Activated CD4-positive, CD25-positive, alpha-beta regulatory T cell (primary cell): ENCODE measurements at places on chromosomes 1 and 21.

- no peak for DNase-seq
Measured at GRCh38 chr21:33971492-33972013, 55.9 kb upstream of the ATP5PO start.

GRCh38 chr1:100051893-100052292 lies 80.8 kb downstream of the SASS6 start:
- DNase-seq = no peak

DNA sequence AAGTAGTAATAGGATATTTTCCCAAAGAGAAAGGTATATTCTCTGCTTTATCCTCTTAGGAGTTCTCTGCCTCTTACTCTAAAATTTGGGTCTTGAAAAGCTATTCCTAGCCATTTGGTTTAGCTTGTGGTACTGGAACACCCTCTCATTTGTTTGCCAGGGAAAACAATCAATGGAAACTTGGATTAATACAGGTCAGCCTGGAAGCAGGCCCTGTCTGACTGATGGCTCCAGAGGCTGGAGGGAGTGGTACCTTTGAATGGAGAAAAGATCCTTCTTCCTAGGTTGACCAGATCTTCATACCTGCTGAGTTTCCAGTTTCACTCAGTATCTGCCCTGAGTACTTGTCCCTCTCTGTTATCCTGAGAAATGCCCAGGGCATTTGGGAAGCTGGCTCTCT lies 31.7 kb upstream of the IKBKE start:
- no peak for DNase-seq

- no peak for DNase-seq
Measured at GRCh38 chr1:147561472-147561840, 20.2 kb downstream of the BCL9 start.

GRCh38 chr1:232664844-232665777 lies 35.2 kb upstream of the SIPA1L2 start:
- DNase-seq = no peak
